Brain (organoid and tissue), 16 donors: ENCODE measurements at places on chromosomes 16 and 17. TPM values are rescaled to one million over a fixed set of nuclear protein-coding genes. Genes with fewer than 3 reads are reported as not detected.

Gene ALOX12
- polyA plus RNA-seq, result not detected

Gene CMTM4
- polyA plus RNA-seq, result 34.3 TPM

Gene COX6A2
- 1.8 TPM for polyA plus RNA-seq

Gene HBZ
- polyA plus RNA-seq, result not detected

Gene HSD17B1
- polyA plus RNA-seq, result 0.97 TPM

Gene NME1
- polyA plus RNA-seq, result 161 TPM

Gene ALOX15
- polyA plus RNA-seq, result not detected

Gene CES5A
- not detected for polyA plus RNA-seq
